Stomach (tissue), 19 donors: ENCODE measurements at places on chromosomes 5 and 9. TPM values are rescaled to one million over a fixed set of nuclear protein-coding genes. Genes with fewer than 3 reads are reported as not detected.

SNAPC3 gene
- 123 TPM for total RNA-seq

SPATA9 gene
- total RNA-seq: not detected

POLK gene
- total RNA-seq: 30.6 TPM

PCDHA11 gene
- total RNA-seq: not detected

LCN9 gene
- not detected for total RNA-seq

DNA sequence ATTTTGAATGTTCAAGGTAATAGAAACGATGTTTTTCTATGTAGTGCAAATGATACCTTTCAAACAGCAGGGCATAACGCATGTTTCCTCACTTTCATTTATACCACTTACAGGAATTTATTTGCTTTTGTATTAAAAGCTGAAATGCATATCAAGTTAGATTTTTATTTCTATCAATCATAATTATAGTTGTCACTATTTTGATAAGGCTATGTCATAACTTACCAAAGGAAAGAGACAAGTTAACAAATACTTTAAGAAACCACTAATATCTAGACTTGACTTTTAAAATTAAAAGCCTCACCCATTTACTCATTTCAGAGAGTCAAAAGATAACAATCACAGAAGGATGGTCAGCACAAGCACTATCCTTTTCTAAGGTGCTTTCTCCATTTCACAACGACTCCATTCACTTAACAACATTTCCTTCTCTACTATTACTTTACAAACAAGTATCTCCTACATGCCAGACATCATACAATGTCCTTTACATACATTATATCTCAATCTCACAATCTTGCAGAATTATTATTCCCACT is 12.6 kb downstream of the ERP44 start:
- no peak for DNase-seq

- DNase-seq: no peak
These were observed 1.2 kb downstream of the DROSHA start for GRCh38 chr5:31530541-31531265.

DNA sequence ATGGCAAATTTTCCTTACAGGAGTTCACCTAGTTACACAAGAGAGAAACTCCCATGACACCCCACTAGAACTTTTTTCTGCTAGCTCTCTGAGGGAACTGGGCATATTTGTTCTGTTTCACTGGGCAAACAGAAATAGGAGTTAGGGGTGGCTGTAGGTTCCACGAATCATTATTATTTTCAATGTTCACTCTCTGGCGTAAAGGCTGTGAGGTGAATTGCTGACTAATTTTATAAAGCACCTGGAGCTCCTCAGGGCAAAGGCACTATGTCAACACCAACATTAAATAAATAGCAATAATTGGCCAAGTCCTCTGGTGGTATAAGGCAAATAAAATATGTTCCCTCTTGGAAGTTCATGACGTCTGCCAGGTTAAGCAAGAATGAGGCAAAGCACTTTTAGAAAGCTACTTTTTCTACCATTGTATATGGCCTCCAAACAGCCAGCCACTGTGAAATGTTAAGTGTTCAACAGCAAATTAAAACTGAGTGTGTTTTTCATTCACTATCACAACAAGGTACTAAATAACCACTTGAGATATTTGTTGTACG is 344.6 kb downstream of the PDE4D start:
- DNase-seq: peak; percentile 65

- DNase-seq: no peak
These were observed 80.1 kb downstream of the ITGA1 start for GRCh38 chr5:52867809-52868208.

GRCh38 chr9:99822109-99822805 is 572 bp downstream of the NR4A3 start:
- peak; percentile 87 for DNase-seq

- no peak for DNase-seq
These were observed 358.2 kb upstream of the TLE4 start for GRCh38 chr9:79213417-79214125.

- DNase-seq: no peak
These were observed 29.3 kb downstream of the CSF1R start for GRCh38 chr5:150057052-150057451.

GRCh38 chr5:128196791-128197190 is 113.2 kb downstream of the SLC12A2 start:
- DNase-seq: no peak
